ENCODE measurements at places on chromosomes 2 and 18.

- no peak for DNase-seq
Measured at GRCh38 chr2:88857951-88858411, 166.5 kb downstream of the RPIA start.

DNA sequence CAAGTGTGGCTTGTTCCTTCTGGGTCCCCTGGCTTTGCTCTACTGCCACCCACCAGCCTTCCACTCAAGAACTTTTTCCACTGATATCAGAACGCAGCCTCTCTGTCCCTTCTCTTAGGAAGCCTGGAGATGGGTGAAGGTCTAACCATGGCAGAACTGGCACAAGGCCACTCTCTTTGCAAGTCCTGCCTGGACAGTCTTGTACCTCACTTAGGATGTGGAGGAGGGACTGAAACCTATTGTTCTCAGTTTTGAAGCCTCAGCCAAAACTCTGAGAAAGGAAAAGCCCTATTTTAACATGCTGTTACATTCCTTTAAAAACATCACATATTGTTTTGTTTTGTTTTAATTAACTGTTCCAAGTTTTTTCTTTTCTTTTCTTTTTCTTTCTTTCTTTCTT lies 58.9 kb upstream of the NCOA1 start:
- no peak for DNase-seq

DNA sequence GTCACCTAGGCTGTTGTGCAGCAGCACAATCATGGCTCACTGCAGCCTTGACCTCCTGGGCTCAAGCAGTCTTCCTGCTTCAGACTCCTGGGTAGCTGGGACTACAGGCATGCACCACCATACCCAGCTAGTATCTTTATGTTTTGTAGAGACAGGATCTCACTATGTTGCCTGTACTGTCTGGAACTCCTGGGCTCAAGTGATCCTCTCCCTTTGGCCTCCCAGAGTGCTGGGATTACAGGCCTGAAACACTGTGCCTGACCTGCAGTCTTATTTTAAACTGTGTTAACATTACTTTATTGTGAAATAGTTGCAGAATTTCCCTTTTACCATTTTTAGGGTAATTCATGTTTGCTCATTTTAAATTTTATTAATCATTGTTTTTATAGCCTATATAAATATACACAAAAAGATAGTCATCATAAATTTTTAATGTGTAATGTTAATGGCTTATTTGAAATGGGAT lies 24.6 kb downstream of the EML4 start:
- DNase-seq = no peak

GRCh38 chr2:218081063-218081462 lies 12.0 kb downstream of the RUFY4 start:
- DNase-seq = no peak

DNA sequence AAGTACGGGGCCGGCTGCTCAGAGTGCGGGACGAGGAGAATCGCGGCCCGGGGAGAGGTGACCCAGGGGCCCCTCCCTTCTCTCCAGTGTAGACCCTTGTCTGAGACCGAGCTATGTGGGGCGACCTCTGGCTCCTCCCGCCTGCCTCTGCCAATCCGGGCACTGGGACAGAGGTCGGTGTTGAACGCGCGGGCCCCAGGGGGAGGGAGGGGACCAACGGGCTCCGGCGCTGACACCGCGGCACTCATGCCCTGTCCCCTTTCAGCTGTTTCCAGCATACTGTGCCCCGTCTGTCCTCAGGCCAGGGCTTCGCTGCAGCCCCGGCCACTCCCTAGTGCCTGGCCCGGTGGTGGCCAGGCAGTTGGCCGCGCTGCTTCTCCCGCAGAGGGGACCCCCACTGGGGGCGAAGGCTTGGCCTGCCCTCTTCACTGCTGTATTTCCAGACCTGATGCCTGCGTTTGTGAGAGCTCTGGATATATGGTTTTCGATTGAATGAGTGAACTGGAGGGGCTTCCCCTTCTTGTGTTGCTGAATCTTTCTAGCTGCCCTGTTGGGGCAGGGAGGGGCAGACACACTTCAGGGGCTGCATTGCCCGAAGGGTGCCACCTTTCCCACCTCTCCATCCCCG lies 809 bp downstream of the DBI start:
- peak; percentile 6 for DNase-seq

- DNase-seq = no peak
Measured at GRCh38 chr18:12958478-12958877, 10.7 kb downstream of the SEH1L start.

DNA sequence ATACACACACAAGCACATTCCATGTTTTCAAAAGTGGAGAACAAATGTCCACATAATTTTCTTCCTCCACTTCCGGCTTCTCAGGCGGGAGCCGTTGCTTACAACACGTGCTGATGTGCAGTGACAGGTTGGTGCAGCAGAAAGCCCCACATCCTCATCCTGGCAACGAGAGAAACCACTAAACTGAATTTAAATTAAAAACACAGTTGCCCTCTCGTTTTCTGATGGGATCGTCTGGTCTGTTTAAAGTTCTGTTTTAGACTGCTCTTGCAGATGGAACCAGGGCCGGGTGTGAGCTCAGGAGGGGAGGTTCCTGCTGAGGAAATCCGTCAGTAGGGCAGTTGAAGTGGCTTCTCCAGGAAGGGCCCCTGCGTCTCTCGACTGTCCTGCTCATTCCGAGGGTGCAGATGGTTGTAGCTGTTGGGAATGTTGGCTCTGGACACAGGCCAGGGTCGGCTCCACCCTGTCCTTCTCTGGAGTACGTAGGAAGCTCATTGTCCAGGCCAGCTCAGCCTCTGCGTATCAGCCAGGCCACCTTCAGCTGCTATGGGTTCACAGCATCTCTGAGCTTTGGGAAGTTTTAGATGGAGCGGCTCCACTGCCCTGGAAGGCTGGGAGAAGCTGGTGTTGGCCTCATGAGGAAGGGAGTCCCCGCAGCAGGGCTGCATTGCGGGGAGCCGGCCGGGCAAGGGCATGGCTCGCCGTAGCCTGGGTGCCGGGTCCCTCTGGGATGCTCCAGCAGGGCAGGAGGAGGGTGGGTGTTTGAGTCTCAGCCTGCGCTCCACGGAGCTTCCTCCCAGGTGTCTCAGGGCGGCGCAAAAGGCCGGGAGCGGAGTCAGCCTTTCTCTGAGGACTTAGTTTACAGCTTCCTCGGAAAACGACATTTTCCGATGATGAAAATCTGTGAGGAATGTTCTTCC lies 58.3 kb downstream of the NFATC1 start:
- no peak for DNase-seq

DNA sequence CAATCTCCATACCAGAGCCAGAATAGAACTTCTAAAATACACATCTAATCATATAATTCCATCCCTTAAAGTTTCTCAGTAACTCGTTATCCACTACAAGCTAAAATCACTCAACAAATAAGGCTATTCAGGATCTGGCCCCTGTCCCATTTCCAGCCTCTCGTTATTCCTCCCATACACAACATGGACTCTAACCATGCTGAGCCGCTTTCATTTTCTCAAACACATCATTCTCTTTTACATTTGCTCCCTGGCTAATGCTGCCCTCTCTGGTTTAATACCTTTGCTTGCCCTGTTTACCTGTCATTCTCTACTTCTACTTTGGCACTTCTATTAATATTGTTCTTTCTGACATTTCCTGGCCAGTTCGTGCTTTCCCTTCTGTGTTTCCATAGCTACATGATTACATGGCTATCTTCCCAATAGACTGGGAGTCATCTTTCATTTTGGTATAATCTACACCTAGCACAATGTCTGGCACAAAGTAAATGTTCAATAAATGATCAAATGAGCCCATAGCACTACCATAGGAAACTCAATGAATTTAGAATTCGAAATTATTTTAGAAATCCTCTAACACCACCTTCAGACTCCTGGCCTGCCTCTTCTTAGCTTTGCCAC lies 163.6 kb upstream of the VRK2 start:
- no peak for DNase-seq

DNA sequence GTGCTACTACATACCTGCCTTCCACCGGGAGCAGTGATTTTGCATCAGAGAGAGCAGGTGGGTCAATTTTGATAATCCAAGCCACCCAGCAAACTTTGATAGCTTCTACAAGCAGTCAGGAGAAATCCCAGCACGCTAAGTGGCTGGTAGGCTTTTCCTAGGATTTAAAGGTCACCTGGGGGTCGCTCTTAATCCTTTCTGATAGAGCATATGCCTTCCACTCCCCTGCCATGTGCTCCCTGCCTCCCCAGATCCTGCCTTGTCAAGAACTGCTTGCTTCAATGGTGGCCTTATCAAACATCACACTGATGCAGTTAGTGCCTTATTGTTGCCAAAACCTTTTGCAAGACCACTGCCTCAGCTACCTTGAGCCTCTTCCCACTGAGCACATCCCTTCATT lies 462.3 kb upstream of the MEX3C start:
- DNase-seq = no peak

GRCh38 chr2:28950941-28951630 lies 30.0 kb upstream of the TOGARAM2 start:
- DNase-seq = no peak
